BJ (cell line): ENCODE measurements at places on chromosomes 12 and 14. TPM values are rescaled to one million over a fixed set of nuclear protein-coding genes. Genes with fewer than 3 reads are reported as not detected.

DNA sequence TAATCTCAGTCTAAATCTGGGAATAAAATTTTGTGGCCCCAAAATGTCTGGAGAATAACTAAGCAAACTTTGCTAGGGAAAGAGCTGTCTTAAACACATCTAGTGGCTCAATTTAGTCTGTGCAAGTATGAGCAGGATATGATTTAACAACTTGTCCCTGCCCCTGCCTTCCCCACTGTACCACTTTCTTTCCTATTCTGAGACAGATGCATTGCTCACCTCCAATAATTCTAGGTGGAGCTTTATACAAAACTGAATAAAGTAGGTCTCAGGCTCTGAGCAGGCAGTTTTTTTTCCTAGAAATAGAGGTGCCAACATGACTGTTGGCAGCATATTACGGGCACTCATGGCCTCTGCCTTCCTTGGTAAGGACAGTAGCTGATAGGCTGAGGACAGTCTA, 412.1 kb downstream of the DAD1 start:
- no peak for DNase-seq

- no peak for DNase-seq
Measured at GRCh38 chr12:131378176-131378842, 332.6 kb upstream of the SFSWAP start.

GRCh38 chr14:96953087-96953874, 156.1 kb downstream of the VRK1 start:
- no peak for DNase-seq

- no peak for DNase-seq
Measured at GRCh38 chr12:130596241-130596640, 119.9 kb downstream of the RIMBP2 start.

GRCh38 chr12:45208604-45209487, 7.0 kb upstream of the ANO6 start:
- DNase-seq, result no peak

DNA sequence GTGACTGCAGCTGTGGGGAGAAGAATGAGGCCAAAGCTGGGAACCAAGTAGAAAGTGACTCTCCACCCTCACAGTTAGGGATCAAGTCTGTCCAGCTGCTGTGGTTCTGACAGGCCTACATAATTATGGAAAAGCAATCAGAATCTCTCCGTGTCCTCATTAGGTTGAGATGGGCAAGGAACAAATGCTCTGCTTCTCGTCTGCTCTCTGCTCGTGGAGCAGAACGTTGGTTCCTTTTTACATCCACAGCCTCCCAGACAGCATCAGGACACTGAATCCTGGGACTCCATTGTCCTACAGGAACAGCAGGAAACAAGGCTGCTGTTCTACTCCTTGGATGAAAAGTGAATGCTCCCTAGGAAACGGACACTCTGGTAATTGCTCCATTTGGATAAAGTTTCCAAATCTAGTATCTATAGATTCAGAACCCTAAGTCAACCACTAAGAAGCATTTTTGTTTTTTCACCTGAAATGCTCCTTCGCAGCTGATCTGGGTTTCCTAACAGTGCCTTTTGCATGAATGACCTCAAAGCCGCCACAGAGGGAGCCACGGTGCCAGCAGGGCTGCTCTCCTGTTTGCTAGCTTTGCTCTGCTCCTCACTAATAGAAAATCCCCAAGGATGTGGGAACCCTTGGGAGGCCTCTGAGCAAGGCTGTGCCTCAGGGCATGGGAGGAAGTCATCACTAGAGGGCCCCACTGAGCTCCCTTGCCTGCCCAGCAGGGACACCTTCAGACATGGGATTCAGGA, 102.0 kb downstream of the EGLN3 start:
- DNase-seq, result no peak

DNA sequence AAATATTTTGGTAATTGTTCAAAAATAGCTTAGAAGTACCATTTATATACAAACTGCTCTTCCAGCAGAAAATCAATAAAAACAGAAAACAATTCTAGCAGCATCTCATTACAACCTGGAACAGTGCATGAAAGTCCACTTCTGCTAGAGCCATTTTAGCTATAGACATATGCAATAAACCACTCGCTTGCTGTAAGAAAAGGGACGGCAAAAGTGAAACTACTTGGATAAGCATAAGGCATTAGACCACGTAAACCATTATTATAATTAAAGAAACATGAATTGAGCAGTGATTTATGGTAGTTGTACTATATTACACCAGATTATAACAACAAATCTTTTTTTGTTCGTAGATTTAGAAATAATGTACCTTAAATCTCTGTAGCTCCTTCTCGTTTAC, 48.7 kb downstream of the LRIG3 start:
- no peak for DNase-seq

DNA sequence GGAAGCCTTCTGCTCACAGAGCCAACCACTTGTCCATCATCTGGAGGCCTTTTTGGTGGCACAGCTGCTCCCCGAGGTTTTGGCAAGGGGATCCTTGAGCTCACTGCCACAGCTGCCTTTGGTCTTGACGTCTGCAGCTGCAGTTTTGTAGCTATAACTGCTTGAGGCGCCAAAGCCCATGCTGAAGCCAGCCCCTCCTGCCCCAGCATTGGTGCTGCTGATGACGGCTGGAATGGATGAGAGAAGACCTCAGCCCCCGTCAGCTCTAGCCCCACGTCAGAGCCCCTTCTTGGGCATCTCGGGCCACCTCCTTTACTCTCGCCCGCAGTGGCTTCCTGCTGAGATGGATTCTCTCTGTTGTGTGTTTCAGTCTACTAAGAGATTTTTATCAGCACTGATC, 12.3 kb upstream of the KRT74 start:
- no peak for DNase-seq

GRCh38 chr12:18443768-18444437, 182.6 kb downstream of the PIK3C2G start:
- DNase-seq, result no peak

- DNase-seq, result no peak
Measured at GRCh38 chr14:28570391-28570790, 196.2 kb upstream of the FOXG1 start.

DNA sequence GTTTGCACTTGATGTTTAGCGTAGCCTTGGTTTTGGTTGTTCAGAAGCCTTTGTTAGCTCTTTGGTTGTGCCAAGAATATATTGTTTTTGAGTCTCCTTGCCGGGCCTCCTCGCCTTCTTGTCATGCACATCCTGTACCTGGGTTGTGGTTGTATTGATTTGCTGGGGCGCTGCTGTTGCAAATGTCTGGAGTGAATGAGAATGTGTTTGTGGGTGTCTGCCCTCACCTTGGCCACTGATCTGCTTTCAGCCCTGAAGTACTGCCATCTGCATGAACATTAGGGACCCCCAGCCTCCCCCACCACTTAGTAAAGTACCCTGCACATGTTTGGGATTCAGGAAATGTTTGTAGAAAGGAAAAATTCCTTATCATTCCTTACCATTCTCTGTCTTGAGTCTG, 16.5 kb downstream of the PRKCH start:
- no peak for DNase-seq

DNA sequence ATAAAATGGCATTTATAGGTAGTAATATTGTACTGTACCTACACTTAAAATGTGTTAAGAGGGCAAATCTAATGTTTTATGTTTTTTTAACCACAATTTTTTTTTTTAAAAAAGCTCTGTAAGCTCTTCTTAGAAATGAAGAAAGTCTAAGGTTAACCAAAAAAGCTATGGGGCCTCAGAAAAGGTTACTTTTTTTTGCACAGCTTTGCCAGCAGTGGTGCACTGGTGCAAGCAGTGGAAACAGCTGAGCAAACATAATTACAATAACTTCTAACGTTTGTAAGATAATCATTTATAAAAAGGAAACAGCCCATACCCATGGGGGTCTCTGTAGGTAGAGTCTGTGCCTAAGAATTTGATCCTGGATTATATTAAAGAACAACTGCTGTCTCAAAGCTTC, 85.1 kb upstream of the NID2 start:
- DNase-seq, result no peak

- DNase-seq, result no peak
Measured at GRCh38 chr12:130166306-130166705, 4.0 kb downstream of the FZD10 start.

- DNase-seq, result no peak
Measured at GRCh38 chr12:6959058-6959804, 8.1 kb downstream of the PTPN6 start.

DNA sequence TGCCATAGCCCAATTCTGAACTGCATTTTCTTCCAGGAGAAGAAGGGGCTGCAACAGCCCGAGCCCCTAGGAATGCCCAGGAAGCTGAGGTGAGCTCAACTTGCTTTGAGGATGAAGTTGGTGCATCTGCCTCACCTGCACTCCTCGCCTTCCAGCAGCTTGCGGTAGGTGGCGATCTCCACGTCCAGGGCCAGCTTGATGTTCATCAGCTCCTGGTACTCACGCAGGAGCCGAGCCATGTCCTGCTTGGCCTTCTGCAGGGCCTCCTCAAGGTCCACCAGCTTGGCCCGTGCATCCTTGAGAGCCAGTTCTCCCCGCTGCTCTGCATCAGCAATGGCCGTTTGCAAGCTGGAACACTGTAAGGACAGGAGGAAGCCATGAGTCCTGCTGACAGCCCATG, 6.0 kb downstream of the KRT75 start:
- no peak for DNase-seq

DNA sequence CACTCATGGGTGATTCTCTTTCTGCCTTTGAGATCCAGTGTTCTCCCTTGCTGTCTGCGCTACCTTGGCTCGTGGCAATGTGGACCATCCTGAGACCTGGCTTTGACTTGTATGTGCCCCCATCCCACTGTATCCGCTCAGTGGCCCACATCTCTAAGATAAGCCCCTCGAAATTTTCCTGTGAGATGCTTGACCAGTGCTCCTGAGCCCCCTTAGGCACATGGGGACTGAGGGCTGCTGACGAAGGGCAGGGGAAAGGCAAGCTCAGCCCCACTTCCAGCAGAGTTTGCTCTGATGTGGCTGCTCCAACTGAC, 1.5 kb upstream of the NINJ2 start:
- DNase-seq, result no peak

- DNase-seq, result no peak
Measured at GRCh38 chr12:77388445-77389265, 323.3 kb upstream of the E2F7 start.

- DNase-seq, result no peak
Measured at GRCh38 chr14:91444335-91445020, 26.9 kb upstream of the CCDC88C start.

DNA sequence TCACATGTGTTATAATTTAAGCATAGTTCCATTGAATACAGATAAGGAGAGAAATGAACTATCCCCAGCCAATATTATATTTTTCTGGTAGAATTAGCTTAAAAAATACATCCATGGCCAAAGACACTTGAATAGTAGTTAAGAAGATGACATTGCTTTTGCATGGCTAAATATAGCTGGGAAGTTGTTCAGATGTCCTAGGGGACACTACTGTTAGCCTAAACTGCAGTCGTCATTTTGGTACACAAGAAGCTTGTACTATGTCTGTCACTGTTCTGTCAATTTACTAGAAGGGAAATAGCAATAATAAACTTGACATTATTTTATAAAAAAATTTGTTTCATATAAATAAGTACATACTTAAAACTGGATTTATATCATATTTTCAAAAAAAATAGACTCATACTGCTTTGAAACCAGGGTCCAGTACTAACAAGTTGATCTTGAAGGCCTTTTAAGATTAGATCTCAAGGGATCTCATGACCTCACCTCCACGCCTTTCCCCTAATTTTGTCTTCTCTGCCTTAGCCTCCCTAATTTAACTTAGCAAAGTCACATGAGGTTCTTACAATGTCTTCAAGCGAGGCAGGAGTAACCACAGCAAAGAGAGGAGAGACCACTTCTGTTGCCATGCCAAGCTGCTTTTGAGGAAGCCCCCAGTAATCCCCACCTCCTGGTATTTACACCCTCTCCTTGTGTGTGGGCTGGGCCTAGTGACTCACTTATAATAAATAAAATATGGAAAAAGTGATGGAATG, 81.0 kb downstream of the AVPR1A start:
- no peak for DNase-seq

DNA sequence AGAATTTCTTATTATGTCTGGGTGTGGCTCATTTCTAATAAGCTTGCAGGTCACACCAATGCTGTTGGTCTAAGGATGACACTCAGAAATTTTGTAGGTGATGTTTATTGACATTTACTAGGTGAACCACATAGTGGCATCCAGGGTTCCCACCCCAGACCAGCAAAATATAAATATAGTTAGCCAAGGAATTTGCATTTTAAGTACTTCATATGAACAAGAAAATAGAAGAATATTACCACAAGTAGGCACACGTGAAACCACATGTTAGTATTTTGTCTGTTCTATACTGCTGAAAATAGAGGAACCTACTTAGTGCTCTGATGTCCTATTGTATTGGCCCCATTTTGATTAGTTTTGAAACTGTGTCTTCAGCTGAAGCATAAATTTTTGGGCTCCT, 71.1 kb downstream of the USP15 start:
- no peak for DNase-seq

- DNase-seq, result no peak
Measured at GRCh38 chr12:54009171-54010052, 627 bp downstream of the HOXC8 start.

GRCh38 chr14:96888593-96888992, 91.4 kb downstream of the VRK1 start:
- no peak for DNase-seq

GRCh38 chr14:70181276-70181675, 7.5 kb downstream of the SLC8A3 start:
- DNase-seq, result no peak

The ATP2B1 gene
- polyA plus RNA-seq, result 12.8 and 34.4 TPM in 2 replicates

The HOXC11 gene
- polyA plus RNA-seq, result 3.2 and 4.9 TPM in 2 replicates

The TMEM179 gene
- polyA plus RNA-seq, result 0.09 TPM in 1 of 2 replicates, not detected in the other

The RILPL2 gene
- polyA plus RNA-seq, result 6.7 and 6.8 TPM in 2 replicates

The MYH7 gene
- polyA plus RNA-seq, result not detected in 2 replicates

The TTC6 gene
- polyA plus RNA-seq, result not detected in 2 replicates

The GALNT16 gene
- 1.4 and 1.7 TPM in 2 replicates for polyA plus RNA-seq

The SLC11A2 gene
- 51.4 and 55.4 TPM in 2 replicates for polyA plus RNA-seq

The CAPZA3 gene
- not detected in 2 replicates for polyA plus RNA-seq

The SLC10A1 gene
- not detected in 2 replicates for polyA plus RNA-seq

The TGM1 gene
- polyA plus RNA-seq, result 0.97 and 2.9 TPM in 2 replicates

The MYF5 gene
- polyA plus RNA-seq, result not detected in 2 replicates

The KLRB1 gene
- not detected in 2 replicates for polyA plus RNA-seq

The MYO1A gene
- 0.02 and 0.15 TPM in 2 replicates for polyA plus RNA-seq

The IKZF4 gene
- polyA plus RNA-seq, result 1.9 and 2.9 TPM in 2 replicates

The ADCK1 gene
- polyA plus RNA-seq, result 4.4 and 7.3 TPM in 2 replicates

The OR6C1 gene
- polyA plus RNA-seq, result not detected in 2 replicates

The BEST3 gene
- not detected in 2 replicates for polyA plus RNA-seq
